ENCODE measurements at places on chromosomes 1 and 21.

- no peak for DNase-seq
Measured at GRCh38 chr1:41613689-41614574, 129.4 kb upstream of the EDN2 start.

DNA sequence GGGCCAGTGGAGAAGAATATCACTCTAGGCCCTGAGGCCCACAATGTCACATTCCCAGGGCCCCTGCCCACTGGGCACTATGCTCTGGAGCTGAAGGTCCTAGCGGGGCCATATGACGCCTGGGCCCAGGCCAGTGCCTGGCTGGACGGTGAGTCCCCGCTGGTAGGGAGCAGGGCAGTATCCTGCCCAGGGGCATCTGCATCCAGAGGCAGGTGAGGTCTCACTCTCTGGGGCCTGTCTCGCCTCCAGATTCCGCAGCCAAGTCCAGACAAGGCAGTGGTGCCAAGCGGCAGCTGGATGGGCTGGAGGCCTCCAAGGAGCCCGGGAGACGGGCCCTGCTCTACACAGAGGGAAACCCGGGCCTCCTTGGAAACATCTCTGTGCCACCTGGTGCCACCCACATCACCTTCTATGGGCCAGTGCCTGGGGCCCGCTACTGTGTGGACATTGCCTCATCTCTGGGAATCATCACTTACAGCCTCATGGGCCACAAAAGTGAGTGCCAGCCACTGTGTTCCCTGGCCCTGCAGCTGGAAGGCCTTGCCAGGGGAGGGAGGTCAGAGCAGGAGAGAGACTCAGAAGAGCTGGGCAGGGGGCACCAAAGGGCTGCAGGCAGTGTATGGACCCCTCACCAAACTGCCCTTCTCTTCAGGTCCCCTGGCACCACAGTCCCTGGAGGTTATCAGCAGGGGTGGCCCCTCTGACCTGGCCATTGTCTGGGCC, 11.1 kb upstream of the PTPN7 start:
- DNase-seq = no peak

DNA sequence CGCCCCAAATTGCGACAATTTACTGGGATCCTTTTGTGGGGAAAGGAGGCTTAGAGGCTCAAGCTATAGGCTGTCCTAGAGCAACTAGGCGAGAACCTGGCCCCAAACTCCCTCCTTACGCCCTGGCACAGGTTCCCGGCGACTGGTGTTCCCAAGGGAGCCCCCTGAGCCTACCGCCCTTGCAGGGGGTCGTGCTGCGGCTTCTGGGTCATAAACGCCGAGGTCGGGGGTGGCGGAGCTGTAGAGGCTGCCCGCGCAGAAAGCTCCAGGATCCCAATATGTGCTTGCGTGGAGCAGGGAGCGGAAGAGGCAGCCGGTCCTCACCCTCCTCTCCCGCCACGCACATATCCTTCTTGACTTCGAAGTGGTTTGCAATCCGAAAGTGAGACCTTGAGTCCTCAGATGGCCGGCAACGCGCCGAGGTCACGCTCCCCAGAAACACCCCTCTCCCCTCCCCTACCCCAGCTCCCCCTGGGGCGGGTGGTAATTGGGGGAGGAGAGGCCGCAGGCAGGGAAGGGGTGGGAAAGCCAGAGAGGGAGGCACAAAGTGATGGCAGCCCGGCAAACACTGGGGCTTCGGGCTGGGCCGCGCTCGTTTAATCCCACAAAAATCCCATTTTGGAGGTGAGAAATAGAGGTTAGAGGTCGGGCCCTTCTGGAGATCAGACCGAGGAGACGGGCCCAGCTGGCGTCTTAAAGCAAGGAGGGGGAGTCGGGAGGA, 6.2 kb downstream of the SIM2 start:
- DNase-seq = no peak

- DNase-seq = no peak
Measured at GRCh38 chr1:183571678-183572268, 18.5 kb downstream of the NCF2 start.

- peak; percentile 14 for DNase-seq
Measured at GRCh38 chr21:45109831-45110492, 35.6 kb downstream of the ADARB1 start.

GRCh38 chr1:175409938-175410337, 217.4 kb upstream of the KIAA0040 start:
- DNase-seq = no peak

- no peak for DNase-seq
Measured at GRCh38 chr21:34092262-34092921, 19.0 kb downstream of the MRPS6 start.

- DNase-seq = no peak
Measured at GRCh38 chr1:41623736-41624135, 139.3 kb upstream of the EDN2 start.

DNA sequence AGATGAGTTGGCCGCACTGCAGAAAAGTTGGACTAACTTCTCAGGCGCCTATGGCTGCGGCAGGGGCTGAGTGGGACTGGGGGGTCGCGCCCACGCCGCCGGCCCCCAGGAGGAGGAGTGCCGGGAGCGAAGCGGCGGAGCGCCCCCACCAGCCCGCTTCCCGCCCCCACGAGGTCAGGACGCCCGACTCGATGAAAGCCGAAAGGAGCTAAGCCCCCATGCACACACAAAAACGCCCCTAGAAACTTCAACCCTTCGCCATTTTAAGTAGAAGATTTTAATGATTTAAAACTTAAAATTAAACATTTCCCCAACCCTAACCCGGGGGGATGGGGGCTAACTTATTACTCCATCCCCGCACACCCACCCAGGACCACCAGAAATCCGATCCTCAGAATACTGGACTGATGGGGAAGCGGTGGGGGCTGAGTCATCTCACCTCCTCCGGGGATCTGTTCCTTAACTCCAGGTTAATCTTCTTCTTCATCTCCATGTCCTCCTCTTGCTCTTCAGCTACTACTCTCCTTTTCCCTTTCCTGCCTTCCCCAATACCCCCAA, 539 bp downstream of the ANP32E start:
- DNase-seq = peak; percentile 30

- no peak for DNase-seq
Measured at GRCh38 chr1:78426408-78426807, 64.4 kb upstream of the PTGFR start.

DNA sequence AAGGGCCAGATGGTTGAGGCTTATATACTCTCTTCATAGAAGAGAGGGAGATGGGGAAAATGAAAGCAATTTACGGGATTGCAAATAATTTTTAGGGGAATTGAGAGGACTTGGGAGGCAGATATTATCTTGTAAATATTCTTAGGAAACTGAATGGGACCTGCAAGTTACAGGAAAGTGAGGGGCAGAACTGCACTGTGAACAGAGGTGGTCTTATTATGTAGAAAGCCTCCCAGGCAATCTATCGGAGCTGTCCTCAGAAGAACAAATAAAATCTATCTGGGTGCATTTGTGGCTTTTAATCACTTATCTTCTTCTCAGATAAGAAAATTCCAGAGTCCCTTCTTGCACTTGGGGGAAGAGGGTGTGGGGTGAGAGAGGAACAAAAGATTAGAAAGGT, 223.5 kb downstream of the RHOU start:
- no peak for DNase-seq

GRCh38 chr1:95236784-95237575, 3.0 kb downstream of the RWDD3 start:
- no peak for DNase-seq

GRCh38 chr1:41110286-41110685, 88.8 kb upstream of the SLFNL1 start:
- no peak for DNase-seq

DNA sequence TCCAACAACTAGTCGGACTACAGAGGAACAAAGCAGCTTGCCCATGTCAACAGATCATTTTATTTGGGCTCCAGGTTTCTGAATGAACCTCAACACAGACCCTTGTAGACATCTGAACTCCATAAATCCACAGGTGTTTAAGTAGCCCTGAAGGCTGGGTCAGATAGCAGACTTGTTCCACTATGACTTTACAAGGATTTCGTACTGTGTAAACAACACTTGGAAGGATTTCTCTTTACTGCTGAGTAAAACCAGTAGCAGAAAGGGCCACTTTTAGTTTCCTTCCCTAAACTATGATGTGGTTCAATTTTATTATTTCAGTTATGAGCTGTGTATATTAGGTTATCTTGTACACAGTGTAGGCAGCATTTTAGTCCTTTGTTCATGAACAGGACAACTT, 316.4 kb upstream of the ADGRL2 start:
- DNase-seq = no peak

GRCh38 chr1:198959032-198959431, 320.2 kb downstream of the PTPRC start:
- DNase-seq = no peak

GRCh38 chr1:27503844-27504587, 14.0 kb upstream of the WASF2 start:
- no peak for DNase-seq

DNA sequence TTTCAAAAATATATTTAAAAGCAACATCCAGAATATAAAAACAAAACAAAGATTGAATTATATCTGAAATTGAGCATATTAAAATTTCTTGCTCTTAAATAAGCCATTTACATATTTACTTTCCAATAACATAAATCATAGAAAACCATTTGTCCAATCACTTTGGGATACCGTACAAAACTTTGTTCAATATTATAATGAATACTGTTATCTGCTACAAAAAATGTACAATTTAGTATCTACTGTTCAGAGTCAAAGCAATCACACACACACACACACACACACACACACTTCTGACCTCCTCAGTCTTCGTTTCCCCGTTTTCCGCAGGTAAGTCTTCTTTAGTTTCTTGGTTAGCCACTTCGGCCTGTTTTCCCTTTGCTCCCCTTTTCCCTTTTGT, 4.0 kb downstream of the HMGN1 start:
- DNase-seq = no peak

DNA sequence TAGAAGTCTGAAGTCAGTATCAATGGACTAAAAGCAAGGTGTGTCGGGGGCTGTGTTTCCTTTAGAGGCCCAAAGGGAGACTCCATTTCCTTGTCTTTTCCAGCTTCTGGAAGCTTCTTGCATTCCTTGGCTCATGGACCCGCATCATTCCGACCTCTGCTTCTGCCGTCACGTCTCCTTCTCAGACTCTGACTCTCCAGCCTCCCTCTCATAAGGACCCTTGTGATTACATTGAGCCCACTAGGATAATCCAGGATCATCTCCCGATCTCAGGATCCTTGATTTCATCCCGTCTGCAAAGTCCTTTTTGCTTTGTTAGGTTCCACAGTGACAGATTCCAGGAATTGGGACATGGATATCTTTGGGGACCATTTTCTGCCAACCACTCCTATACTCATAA, 265.8 kb upstream of the CSF3R start:
- no peak for DNase-seq

- DNase-seq = no peak
Measured at GRCh38 chr1:22540337-22540736, 23.0 kb upstream of the EPHA8 start.

GRCh38 chr1:182662121-182662890, 22.1 kb downstream of the RGS8 start:
- no peak for DNase-seq

DNA sequence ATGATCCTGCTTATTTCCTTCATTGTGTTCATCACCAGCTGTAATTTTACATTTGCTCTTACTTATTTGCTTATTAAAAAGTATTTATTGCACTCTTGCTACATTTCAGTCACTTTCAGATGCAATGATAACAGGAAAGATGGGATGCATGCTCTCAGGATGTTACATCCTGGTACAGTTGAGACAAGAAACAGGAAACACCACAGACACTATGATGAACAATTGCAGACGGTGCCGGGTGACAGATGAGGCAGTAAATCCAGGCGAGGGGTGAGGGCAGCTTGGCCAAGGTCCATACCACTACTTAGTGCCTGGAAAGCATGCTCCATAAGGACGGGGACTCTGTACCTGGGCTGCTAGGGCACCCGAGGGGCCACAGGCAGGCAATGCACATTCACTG, 156.6 kb upstream of the RAB4A start:
- DNase-seq = no peak

- DNase-seq = no peak
Measured at GRCh38 chr1:9135073-9135836, 6.4 kb upstream of the GPR157 start.

GRCh38 chr1:171174560-171175294, 10.4 kb upstream of the FMO2 start:
- no peak for DNase-seq

GRCh38 chr1:207888652-207889051, 22.3 kb downstream of the CD34 start:
- DNase-seq = no peak

GRCh38 chr1:73674945-73675561, 522.9 kb downstream of the LRRIQ3 start:
- DNase-seq = no peak

- no peak for DNase-seq
Measured at GRCh38 chr1:46400421-46400820, 6.3 kb downstream of the FAAH start.

- DNase-seq = no peak
Measured at GRCh38 chr1:11961230-11961629, 19.0 kb upstream of the MFN2 start.

DNA sequence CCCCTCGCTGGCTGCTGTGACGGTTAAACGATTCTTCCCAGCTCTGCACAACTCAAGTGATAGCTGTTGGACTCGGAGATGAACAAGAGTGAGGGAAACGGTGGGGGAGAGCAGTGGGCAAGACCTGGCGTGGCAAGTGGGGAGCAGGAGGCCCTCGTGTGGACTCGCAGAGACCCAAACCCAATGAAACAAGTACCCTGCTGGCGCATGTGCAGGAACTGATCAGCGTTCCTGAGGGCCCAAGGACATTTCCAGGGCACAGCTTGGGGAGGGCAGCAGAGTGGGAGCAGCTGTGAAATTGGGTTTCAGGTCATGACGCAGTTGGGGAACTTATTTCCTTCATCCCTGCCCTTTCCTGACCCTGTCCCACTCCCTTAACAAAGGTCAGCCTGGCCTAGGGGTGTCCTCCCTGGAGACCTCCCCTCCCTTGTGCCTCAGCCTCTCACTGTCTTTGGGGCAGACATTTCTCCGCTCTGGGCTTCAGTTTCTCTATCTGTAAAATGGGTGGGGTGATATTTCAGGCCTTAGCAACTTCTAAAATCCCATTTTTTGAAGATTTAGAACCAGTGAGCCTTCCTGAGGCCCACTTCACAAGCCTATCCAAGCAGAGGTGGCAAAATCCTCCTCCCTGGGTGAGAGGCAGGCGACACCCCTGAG, 27.9 kb upstream of the ECE1 start:
- DNase-seq = no peak

- no peak for DNase-seq
Measured at GRCh38 chr21:37389456-37389855, 22.9 kb downstream of the DYRK1A start.

DNA sequence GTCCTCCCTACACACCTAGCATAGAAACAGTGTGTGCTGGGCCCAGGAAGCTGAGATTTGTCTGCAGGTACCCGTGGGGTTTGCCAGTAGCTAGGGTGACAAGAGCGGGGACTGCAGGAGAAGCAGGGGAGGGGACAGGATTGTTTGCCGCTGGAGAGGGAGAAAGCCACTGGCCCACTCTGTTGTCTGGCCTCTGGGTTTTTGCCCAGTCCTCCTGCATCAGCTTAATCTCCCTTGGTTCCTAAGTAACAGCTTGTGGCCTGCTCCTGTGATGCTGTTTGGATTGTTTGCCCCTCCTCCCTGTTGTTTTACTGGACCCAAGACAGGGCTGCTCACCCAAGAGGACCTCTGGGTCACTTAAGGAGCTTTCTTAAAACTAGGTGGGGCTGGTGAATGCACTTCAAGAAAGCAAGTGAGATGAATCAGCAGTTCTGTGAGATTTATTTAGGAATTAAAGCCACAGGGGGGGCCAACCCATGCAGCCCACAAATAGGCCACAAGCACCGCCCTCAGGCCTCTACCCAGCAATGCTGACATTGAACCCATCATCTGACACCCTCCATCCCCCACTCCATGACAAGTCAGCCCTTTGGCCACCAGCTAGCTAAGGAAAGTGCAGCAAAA, 142.8 kb downstream of the ZZZ3 start:
- no peak for DNase-seq

Measured in stimulated activated CD4-positive, alpha-beta T cell treated with anti-CD3 and anti-CD28 coated beads, Interleukin-12 subunit alpha, Interleukin-12 subunit beta, amount 100 ng/mL, for 4 hours (primary cell).